Stimulated activated CD8-positive, alpha-beta memory T cell treated with anti-CD3 and anti-CD28 coated beads, Interleukin-2, amount 100 ng/mL, for 1 hour (primary cell): ENCODE measurements at places on chromosomes 7 and 10.
A peak's percentile ranks its signal among the peaks of the same experiment; 100 is the strongest.

- no peak for DNase-seq
Measured at GRCh38 chr10:63515002-63515763, 6.0 kb upstream of the REEP3 start.

- no peak for DNase-seq
Measured at GRCh38 chr7:115221456-115221855, 299.6 kb downstream of the MDFIC start.

GRCh38 chr10:81541517-81541916, 333.5 kb upstream of the NRG3 start:
- DNase-seq = no peak

DNA sequence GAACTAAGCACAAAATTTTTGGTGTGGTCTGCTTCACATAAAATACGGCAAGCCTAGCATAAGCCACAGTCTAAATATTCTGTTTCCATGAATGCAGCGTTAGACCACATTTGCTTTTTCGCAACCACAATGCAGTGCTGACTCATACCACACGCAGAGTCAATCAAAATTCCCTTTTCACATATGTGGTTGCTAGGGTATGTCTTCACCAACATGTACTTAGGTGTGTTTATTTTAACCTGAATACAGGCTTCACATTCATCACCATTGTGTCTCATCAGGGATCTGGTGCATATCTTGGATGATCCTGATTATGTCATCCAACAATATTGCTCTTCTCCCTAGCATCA, 90.8 kb downstream of the CHN2 start:
- peak; percentile 20 for DNase-seq

GRCh38 chr7:45401851-45402250, 172.3 kb upstream of the ADCY1 start:
- no peak for DNase-seq

GRCh38 chr10:59817773-59818172, 64.5 kb upstream of the MRLN start:
- DNase-seq = no peak

GRCh38 chr10:10498781-10499180, 518.9 kb upstream of the CELF2 start:
- no peak for DNase-seq

DNA sequence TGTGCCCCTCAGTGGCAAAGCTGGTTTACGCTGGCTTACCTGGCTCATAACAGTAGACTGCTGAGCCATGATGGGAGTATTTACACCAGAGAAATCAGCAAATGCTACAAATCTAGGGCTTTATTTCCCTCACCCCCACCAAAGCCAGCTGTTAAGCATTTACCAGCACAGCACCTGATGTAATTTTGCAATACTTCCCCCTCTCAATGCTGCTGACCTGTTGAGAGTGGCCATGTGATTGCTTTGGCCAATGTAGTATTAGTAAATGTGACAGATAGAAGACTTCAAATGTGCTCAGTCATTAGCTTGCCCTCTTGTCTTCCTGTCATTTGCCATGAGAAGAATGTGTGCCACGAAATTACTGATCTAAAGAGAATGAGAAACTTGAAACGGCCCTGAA, 46.6 kb downstream of the HERPUD2 start:
- no peak for DNase-seq

DNA sequence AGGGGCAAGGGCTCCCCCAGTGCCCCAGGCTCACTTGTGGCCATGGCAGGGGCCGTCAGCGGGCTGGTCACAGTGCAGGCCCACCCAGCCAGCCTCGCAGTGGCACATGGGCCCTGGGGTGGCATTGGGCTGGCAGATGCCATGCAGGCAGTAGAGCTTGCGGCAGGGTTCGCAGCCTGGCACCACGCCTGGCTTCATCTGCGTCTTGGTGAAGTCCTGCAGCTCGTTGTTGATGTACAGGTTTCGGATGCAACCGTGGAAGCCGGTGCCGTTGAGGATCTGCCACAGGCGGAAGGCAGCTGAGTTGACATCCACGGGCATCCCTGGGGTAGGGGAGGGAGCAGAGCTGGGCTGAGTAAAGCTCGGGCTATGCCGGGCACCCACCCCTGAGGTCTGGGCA, 170.6 kb downstream of the LCOR start:
- no peak for DNase-seq

DNA sequence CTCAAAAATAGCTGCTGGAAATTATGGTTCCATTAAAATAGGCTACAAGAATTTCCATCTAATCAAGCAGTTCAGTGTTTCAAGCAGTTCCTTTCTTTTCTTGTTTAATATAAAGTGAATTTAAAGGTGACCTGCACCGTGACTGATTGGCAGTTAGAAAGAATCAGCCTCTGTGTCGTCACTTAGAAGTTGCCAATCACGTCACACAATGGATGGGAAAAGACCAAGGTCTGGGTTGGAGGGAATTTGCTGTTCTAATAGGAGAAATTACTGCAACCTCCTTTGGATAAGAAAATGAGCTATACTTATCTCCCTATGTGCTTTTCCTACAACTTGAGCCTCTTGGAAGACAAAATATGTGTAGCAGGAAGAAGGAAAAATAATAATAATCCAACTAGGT, 219.4 kb upstream of the KMT2E start:
- no peak for DNase-seq

GRCh38 chr7:105951597-105951996, 11.5 kb upstream of the CDHR3 start:
- DNase-seq = no peak

DNA sequence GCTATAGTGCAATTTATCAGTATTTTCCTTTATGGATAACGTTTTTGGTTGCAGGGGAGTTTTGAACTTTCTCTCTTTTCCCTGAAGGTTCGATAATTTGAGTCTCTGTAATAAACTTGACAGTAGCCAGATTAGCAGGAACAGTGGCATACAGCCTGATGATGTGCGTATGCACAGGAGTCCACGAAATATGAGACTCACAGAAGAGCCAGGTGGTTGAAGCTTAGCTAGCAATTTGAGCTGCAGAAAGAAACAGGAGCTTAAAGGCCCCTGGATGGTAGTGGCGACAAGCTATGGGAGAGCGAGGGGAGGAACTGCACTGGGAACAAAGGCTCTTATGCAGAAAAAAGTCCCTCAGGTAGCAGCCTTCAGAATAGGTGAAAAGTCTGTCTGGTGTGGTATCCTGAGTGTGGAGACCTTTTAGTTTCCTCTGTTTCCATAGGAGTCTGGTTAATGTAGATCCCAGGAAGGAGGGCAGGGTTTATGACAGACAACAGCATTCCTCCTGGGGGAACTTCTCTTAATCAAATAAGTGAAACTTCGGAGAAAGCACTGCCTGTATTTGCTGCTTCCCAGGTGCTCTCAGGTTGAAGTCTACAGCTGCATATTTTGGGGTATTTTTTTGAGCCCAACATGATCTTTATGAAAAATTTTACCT, 32.7 kb downstream of the FANK1 start:
- no peak for DNase-seq

- no peak for DNase-seq
Measured at GRCh38 chr10:9615189-9615588, 1402.5 kb upstream of the CELF2 start.

DNA sequence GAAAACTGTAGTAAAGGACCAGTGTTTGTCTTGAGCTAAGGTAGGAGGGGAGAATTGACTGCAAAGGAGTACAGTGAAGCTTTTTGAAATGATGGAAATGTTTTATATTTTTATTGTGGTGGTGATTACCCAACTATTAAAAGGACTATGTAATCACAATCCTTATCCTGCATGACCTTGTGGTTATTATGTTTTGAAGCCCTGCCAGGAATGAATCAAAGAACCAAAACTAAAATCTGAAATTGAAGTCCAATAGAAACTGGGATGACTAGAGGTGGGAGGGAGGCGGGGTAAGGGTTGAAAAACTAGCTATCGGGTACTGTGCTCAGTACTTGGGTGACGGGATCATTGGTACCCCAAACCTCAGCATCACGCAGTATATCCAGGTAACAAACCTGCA, 8.2 kb downstream of the CCDC7 start:
- DNase-seq = no peak

- no peak for DNase-seq
Measured at GRCh38 chr7:70374772-70375533, 757.0 kb upstream of the GALNT17 start.

DNA sequence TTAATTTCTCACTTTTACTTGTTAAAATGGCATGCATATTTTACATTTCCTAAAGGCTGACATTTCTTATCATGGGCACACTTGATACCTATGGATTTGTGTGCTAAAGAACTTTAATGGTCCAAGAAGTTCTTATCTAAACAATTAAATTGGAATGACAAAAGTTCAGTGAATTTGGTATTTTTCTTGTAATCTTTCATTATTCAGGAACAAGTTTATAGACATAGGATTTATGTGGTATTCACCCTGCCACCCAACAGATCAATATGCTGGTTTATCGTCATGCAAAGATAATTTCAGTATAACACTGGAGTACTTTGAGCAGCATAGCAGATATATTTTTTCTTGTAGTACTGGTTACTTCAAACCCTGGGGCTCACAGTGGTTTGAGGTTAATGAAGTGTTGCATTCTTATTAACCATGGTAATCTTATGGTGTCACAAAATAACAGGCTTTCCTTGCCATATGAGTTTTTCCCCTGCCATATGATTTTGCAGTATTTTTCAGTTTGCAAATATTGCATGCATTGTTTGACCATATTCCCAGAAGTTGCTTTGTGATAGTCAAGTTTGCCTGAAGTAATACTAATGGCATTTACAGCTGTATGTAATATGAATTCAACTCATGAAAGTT, 148.8 kb downstream of the PPP1R9A start:
- DNase-seq = no peak

- no peak for DNase-seq
Measured at GRCh38 chr10:117350909-117351308, 24.3 kb downstream of the PDZD8 start.

DNA sequence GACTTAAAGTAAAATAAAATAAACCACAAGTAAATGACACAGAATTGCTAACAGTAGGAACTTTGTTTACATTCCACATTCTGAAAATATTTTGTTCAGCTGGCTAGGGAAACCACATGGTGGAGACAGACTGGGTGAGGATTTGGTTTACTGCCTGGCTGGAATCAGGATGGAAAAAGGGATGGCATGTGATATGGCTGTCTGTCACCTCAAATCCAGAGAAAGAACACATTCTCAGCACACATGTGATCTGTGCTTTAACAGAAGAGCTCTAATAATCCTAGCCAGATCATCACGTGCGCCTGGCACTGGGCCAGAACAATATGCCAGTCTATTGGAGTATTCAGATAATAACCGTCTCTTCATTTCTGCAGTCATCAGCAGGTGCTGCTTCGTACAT, 90.9 kb upstream of the PIP4K2A start:
- no peak for DNase-seq

- DNase-seq = no peak
Measured at GRCh38 chr10:58666024-58666423, 153.4 kb downstream of the BICC1 start.

DNA sequence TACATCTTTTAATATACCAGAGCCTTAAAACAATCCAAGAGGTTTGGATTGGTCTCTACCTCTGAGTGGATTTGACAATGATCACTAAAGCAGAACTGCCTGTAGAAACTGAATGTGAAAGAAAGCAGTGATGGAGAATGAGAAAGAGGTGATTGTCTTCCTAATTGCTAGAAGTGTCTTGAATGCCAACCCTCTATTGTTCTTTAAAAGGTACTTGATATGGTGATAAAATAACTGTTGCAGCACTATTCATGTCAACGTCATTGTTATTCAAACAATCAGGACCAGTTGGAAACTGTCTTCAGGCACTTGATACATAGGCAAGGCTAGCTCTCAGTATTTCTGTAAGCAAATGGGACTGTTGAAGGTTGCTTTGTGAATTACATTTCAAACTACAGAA, 47.9 kb upstream of the ITPRID1 start:
- DNase-seq = no peak

- no peak for DNase-seq
Measured at GRCh38 chr7:57414852-57415251, 35.1 kb upstream of the ZNF716 start.
